ENCODE measurements at places on chromosomes 12 and 14. TPM values are rescaled to one million over a fixed set of nuclear protein-coding genes. Genes with fewer than 3 reads are reported as not detected.
A peak's percentile ranks its signal among the peaks of the same experiment; 100 is the strongest.

- no peak for DNase-seq
Observed at GRCh38 chr12:39502726-39503125, 59.8 kb upstream of the KIF21A start.

PLEKHH1 gene
- 13.1 TPM for polyA plus RNA-seq

SLC6A13 gene
- 0.98 TPM for polyA plus RNA-seq

GRCh38 chr12:42343721-42344120, 17.8 kb downstream of the PPHLN1 start:
- no peak for DNase-seq

JPH4 gene
- 0.73 TPM for polyA plus RNA-seq

- no peak for DNase-seq
Observed at GRCh38 chr12:28543021-28543890, 353.0 kb downstream of the CCDC91 start.

DNA sequence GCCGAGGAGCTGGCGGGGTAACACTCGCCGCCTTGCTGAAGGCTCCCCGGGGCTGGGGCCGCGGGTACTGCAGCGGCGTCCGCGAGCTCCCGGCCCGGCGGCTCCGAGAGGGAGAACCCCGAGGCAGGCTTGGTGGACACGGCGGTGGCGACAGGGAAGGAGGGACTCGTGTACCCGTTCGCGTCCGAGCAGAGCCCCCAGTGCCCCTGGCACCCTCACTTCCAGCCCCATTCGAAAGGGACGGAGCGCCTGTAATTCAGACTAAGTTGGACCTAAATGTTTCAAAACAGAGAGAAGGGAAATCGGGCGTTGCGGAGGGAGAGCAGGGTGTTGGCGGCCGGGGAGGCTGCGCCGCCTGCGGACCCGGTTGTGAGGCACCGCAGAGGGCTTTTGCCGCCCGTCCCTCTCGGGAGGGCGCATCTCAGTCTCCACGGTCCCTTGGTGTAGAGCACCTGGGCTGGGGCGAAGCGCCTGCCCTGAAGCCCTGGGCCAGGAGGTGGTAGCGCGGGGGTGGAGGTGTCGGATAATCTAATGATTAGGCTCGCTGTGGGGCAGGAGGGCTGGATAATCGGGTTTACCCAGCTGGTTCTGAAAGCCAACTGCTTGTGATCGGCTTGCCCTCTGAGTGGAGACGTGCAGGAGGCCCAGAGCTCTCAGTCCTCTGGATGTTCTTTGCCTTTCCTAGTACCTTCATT, 771 bp downstream of the DAAM1 start:
- DNase-seq = peak; percentile 52

GRCh38 chr12:91059211-91059610, 1.4 kb upstream of the KERA start:
- peak; percentile 69 for DNase-seq

CEBPE gene
- polyA plus RNA-seq = 0.08 TPM

GRCh38 chr12:4287325-4288211, 14.0 kb downstream of the CCND2 start:
- no peak for DNase-seq
